ENCODE measurements at places on chromosomes 12 and 14.

- DNase-seq, result no peak
Measured at GRCh38 chr12:116614194-116614915, 55.2 kb downstream of the MAP1LC3B2 start.

DNA sequence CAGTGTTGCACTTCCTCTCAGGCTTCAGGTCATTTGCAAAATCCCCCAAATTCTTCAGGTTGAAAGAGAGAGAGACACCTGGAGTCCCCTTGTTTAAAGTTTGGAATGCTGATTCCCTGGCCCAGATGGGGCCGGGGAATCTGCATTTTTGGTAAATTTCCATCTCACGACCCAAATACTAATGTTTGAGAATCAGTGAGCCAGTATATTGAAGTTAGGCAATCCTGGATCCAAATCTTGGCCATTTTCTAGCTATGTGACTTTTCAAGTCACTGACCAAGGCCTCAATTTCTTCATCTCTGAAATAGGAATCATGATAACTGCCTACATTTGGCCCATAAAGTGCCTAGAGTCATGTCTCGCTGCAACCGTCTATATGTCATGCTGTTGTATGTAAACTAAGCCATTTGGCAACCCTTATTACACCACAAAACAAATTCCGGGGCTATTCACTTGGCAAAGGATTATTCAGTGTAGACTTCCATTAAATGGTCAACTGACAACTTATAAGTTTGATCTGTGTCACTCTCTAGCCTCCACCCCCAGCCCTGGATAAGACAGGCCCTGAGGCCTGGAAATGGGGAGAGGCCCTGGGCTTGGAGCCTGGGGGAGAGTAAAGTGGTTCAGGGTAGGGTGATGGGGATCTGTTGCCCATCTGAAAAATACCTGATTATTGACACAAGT, 3.7 kb upstream of the ZFP36L1 start:
- no peak for DNase-seq

DNA sequence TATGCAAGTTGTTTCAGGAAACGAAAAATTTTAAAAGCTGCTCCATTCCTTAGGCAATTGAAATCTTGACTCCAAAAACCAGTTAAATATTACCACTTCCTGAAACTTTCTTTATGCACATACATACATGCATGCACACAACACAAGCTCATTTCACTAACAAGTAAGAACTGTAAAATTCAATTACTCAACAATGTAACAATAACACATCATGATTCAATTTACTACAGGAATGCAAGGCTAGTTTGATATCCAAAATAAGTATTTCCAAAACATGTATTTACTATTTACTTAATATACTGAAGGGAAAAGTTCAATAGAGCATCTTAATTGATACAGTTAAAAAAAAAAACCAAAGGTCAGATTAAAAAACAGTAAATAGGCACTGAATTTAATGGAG, 19.6 kb downstream of the NAP1L1 start:
- DNase-seq, result no peak

DNA sequence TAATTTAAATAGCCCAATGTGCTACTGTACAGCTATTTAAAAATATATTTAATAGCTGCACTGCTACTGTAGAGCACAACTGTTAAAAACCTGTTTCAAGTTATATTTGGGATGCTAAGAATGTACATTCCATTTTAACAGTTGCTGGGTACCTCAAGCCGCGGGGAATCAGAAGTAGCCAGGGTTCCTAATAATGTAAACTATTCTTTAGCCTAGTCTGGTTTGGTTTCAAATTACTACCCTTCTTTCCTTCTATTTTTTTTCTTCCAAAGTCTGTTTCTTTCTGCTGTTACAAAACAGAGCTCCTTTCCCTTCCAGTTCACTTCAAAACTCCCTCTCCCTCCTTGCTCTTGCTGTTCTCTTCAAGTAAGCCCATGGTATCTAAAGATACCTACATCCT, 21.3 kb downstream of the SCAF11 start:
- no peak for DNase-seq

GRCh38 chr12:132429602-132429945, 60.4 kb upstream of the FBRSL1 start:
- no peak for DNase-seq

GRCh38 chr12:92363295-92364146, 217.9 kb upstream of the BTG1 start:
- no peak for DNase-seq

DNA sequence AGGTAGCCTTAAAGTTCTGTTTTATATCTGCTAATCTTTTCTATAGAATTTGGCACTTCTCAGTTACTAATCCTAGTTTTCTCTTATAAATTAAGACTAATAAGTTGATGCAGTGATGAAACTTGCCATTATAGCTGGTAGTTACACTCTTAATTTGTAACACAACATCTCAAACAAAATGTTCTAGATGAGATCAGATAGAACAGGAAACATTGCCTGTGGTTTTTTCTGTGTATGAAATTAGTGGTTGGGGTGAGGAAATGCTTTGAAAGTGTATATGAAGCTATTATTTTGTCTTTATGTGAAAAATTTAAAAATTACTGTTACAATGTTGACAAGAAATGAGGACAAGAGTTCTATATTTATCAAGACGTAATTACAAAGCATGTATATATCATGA, 91.9 kb downstream of the PCNX1 start:
- DNase-seq, result peak; percentile 18

GRCh38 chr12:6752167-6752920, 597 bp downstream of the MLF2 start:
- no peak for DNase-seq

GRCh38 chr12:109923038-109923437, 23.0 kb downstream of the TCHP start:
- DNase-seq, result no peak

DNA sequence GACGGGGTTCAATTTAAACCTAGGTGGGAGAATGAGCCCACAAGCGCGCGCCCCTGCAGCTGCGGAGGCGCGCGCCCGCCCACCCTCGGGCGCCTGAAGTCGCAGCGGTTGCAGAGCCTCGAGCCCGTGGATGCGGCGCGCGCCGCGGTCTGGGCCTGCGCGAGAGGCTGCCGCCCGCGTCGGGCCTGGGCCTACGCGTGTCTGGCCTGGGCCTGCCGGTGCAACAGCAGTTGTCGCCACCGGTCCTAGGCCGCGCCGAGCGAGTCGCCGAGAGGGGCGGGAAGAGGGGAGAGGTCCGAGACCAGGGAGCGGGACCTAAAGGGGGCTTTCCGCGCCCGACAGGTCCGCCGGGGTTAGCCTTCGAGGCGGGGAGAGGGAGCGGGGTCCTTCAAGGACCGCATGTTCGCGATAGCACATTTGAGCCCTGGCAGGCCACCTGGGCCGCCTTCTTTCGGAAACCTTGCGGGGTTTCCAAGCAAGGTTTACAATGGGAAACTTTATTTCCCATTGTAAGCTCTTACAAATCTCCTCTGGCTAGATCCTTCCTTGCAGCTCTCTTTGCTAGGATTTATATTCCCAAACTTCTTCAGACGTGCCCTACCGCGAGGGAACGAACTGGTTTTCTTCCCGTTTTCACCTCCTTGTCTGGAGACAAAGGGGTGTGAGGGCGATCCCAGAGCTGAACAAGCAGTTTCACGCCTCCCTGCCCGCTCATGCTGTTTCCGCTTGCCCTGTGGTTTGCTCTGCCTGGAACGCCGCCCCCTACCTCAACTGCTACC, 6.8 kb downstream of the SIX6 start:
- no peak for DNase-seq

GRCh38 chr14:73644531-73645247, at the start of gene DNAL1:
DNAL1 (plus strand) TSS chr14:73644986; CDS start chr14:73645040, 54 bp downstream.
- DNase-seq, result peak; percentile 84

DNA sequence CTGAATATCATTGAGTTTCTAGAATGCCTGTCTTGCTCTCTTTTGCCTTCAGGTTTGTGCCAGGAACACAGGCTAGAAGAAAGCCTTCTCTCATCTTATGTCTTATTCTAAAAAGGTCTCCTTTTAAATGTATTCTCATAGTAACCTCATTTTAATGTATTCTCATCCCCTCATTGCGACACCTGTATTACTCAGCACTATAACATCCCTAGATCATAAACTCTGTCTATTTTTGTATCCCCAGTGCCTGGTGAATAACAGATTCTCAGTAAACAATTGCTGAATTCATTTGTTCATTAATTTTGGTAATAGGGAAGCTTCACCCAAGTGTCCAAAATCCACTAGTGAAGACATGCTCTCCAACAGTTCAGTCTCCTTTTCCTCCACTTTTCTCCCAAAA, 8.8 kb upstream of the LRRK2 start:
- DNase-seq, result no peak

DNA sequence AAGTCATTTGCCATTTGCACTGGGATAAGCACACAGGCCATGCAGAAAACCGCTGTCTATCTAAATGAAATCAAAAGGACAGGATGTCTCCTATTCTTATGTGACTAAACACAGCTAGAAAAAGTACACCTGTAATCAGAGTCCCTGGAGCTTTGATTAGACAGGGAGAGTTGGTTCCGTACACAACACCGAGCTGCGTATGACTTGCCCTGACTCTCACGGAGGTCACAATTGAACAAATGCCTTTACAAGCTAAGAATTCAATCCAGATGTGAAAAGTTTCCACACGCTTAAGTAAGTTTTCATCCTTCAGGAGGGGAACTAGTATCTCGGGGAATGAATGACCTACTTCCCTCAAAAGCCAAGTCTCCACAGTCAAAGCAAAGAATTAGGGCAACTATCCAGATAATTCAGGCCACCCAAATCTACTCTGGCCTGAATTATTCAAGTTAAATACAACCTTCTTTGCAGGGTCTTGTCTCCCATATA, 67.5 kb downstream of the RTN1 start:
- no peak for DNase-seq

DNA sequence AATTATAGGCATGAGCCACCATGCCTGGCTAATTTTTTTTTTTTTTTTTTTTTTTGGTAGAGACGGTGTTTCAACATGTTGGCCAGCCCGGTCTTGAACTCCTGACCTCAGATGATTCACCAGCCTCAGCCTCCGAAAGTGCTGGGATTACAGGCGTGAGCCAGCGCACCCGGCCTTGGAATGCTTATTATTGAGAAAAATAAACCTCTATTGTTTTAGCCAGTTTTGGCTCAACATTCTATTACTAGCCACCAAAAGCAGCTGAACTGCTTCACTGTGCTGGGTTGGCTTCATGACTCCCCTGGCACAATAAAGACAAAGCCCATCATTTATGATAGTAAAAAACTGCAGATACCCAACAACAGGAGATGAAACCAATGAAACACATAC, 93.5 kb upstream of the CEP83 start:
- no peak for DNase-seq
